Cerebellar nuclear complex (tissue), 1 donor: ENCODE measurements at places on chromosomes 4 and X.

DNA sequence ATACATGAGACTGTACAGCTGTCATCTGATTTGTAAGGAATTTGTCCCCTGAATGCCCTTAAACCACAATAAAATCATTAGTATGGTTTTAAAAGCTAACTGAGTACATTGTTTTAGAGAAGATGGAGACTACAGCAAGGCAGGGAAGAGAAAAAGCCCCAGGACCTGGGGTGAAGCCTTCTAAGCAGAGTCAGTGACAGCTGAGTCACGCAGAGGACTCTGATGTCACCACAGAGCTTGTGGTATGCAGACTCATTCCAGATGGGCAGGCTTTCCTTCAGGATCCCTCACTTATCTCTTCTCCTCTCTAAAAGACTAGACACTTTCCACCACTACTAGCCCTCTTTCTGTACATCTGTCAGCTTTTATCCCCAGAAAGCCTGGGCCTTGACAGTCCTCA is 97.1 kb upstream of the ATOH1 start:
- no peak for DNase-seq

DNA sequence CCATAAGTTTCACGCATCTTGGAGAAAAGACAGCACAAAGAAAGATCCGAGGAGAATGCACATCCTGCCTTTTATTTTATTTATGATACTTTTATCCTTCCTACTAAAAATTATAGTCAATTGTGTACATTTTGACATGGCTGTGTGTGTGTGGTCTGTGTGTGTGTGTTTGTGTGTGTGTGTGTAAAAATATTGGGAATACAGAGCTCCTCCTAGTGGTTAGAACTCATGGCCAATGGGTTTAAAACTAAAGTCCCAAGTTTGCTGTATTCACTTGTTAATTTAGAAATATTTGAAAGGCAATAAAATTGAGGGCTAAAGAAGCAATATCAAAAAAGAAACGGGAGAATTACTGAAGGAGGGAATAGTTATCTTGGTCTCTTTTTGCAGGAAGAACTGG is 47.5 kb downstream of the NKX6-1 start:
- no peak for DNase-seq

DNA sequence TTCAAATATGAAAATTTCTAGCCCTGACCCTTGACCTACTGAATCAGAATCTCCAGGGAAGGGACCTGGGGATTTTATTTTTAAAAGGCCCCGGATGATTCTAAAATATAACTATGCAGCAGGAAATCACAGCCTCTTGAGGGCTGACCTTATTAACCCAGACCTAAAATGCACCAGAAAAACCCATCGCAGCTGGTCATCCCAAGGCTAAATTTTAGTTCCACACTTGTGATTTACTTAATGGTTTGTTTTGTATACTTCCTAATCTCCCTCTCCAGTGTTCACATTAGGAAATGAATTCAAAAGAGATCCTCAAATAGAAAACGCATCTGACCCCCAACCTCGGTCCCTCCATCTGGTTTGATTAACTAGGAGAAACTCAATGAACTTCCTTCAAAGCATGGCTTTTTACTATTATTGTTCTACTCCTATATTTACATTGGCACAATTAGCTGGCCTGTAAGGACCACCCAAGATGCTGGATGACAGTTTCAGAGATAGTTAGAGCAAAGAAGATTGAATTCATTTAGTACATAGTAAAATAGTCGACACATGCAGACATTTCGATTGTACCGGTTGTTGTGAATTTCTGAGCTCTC is 147.8 kb upstream of the MED14 start:
- no peak for DNase-seq

- no peak for DNase-seq
Observed at GRCh38 chrX:74344280-74344622, 40.3 kb downstream of the ZCCHC13 start.

- DNase-seq = no peak
Observed at GRCh38 chrX:130741584-130741983, 161.4 kb downstream of the ENOX2 start.

DNA sequence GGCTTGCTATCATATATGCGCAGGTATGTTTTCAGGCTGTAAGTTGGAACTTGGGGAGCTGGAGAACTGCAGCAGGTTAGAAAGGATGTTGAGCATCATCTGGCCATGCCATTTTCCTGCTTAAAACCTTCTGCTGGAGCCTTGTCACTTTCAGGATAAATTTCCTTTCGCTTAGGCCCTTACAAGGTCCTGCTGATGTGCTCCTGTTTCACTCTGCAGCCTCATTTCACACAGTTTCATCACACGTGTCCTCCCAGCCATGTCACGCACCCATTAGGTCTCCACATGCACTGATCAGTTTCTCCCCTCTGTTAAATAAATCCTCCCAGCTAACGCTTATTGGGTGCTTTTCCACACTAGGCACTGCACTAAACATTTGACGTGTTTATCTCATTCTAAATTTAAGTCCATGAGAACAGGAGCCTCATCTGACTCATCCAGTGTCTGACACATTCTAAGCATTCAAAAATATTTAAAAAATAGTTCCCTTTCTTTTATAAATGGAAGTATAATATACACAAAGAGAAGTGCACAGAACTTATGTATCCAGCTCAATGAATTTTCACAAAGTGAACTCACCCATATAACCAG is 14.5 kb downstream of the SOD3 start:
- DNase-seq = no peak

DNA sequence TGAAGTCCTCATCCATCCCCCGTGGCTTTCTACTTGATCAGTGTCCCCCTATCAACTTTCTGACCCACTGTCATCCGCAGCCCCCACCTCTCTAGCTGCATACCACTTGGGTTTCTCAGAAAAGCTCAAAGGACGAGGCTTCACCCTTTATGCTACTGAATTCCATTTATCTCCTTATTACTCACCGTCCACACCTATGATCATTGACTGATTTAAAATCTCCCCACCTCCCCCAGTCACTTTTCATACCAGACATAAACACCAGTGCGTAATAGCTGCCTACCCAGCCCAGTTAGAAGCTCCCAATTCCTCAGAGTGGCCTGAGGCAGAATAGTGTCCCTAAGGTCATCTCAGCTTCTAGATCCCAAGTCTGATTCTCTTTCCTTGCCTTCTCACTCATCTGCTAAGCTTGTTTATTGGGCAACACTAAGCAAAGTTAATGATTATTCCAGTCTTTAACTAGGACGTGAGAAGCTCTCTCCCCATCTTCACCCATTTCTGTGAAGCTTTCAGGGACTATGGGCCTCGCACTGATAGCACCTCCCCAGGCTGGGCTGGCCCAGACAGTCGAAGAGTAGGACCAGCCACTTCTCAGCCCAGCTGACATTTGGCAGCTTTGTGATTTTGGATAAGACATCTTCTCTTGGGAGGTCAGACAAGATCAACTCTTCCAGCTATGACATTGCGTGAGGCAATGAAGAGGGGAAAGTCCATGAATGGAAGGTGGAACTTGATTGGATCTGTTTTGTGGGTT is 7.2 kb upstream of the DDX60L start:
- DNase-seq = no peak
